ENCODE measurements at places on chromosomes 7 and 10. TPM values are rescaled to one million over a fixed set of nuclear protein-coding genes. Genes with fewer than 3 reads are reported as not detected.

GRCh38 chr7:635227-635626 is 91.3 kb upstream of the DNAAF5 start:
- H3K4me1 ChIP-seq: peaks cover 19% of the 10 kb centered on the region
- H3K27me3 ChIP-seq: no peaks in the 10 kb centered on the region
- H3K36me3 ChIP-seq: no peaks in the 10 kb centered on the region
- no peak overlapping the region for H3K4me3 ChIP-seq
- peak; percentile 58 for DNase-seq
- H3K27ac ChIP-seq: peak overlapping the region; percentile 28

The FGL2 gene
- total RNA-seq: 127 TPM

The C7orf57 gene
- total RNA-seq: not detected

The PAPOLB gene
- not detected for total RNA-seq

DNA sequence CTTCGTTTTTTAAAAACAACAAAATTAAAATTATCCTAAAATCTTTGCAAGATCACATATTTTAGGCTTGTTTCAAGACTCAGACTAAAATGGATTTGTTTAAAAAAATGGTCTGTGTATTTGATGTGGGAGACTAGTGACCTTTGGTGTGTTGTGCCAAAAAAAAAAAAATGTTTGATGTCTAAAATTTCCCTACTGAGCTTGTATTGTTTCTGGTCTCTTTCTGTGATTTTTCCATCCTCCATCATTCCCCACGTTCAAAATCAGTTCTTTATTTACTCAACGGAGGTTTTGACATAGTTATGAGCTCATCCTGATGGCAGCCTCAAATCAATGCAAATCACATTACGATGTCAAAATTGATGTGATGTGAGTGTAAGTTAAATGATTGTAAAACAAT is 326.2 kb downstream of the RNLS start:
- H3K27ac ChIP-seq: peak overlapping the region; percentile 52
- no peaks in the 10 kb centered on the region for H3K4me1 ChIP-seq
- no peaks in the 10 kb centered on the region for H3K27me3 ChIP-seq
- H3K36me3 ChIP-seq: no peaks in the 10 kb centered on the region
- no peak overlapping the region for H3K4me3 ChIP-seq
